NCI-H524 treated with DMSO at 0.1 percent for 48 hours (cell line): ENCODE measurements at places on chromosomes 6 and 20.
A peak's percentile ranks its signal among the peaks of the same experiment; 100 is the strongest.

GRCh38 chr6:168419569-168419968 lies 21.4 kb upstream of the SMOC2 start:
- DNase-seq, result no peak

- no peak for DNase-seq
These were observed 24.6 kb upstream of the SPTLC3 start for GRCh38 chr20:12984069-12984765.

GRCh38 chr6:149864578-149865535 lies 698 bp upstream of the LRP11 start:
- DNase-seq, result peak; percentile 61

DNA sequence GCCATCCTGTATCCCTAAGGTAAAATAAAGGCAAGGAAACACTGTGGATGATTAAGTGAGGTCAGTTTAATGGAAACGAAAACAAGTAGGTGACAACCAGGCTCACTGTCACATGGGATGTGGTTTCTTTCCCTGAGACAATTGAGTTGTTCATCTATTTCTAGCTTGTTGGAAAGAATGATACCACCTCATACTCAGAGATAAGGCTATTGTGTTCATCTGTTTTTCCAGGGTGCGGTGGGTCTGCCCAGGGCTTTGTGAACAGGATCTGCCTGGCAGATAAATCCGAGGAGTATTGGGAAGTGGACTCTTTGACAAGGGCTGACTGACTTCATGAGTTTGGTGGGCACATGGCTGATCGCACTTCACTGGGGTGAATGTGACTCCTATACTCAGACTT lies 80.8 kb upstream of the TIAM2 start:
- DNase-seq, result no peak

- DNase-seq, result no peak
These were observed 612.5 kb downstream of the CDH26 start for GRCh38 chr20:60570481-60571277.

DNA sequence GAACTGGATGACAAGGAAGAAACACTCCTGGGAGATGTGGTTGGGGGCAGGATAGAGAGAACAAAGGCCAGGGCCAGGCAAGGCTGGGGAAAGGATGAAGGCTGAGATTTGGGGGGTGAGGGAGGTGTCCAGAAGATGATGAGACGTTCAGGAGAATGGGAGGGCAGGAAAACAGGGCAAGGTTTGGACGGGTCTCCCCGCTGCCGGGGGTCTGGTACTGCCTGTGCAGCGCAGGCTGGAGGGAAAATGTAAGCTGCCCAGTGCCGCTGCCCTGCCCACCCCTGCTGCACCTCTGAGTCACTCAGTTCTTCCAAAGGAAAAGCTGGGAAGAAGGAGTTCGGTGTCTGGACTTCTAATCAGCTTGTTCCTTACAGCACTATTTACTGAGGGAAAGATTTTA lies 130.9 kb downstream of the DTNBP1 start:
- DNase-seq, result no peak

- no peak for DNase-seq
These were observed 17.1 kb downstream of the NPEPL1 start for GRCh38 chr20:58709703-58710039.

GRCh38 chr6:150494241-150494640 lies 105.4 kb upstream of the PLEKHG1 start:
- no peak for DNase-seq

GRCh38 chr6:107941199-107941598 lies 16.8 kb downstream of the SEC63 start:
- no peak for DNase-seq

- no peak for DNase-seq
These were observed 149.7 kb downstream of the MTHFD1L start for GRCh38 chr6:151015101-151015700.

DNA sequence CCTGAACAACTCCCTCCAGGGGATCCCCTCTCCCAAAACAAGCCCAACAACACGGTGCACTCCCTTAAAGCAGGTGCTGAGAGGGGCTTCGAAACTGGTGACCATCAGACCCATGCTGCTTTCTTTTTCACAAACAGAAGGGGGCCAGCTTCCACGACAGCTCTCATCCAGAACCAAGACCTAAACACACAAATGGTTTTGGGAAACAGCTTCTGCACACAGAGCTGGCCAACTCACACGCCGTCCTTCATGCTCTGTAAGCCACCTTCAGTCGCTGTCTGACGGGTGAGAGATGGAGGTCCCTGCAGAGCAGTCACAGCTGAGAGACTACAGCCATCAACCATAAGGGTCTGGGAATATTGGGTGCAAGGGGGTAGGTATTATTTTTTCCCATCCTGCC lies 76.3 kb downstream of the ZMYND8 start:
- no peak for DNase-seq

- DNase-seq, result no peak
These were observed 2.1 kb downstream of the KIAA0319 start for GRCh38 chr6:24643920-24644319.

- no peak for DNase-seq
These were observed 7.8 kb upstream of the PLTP start for GRCh38 chr20:45919542-45920399.

DNA sequence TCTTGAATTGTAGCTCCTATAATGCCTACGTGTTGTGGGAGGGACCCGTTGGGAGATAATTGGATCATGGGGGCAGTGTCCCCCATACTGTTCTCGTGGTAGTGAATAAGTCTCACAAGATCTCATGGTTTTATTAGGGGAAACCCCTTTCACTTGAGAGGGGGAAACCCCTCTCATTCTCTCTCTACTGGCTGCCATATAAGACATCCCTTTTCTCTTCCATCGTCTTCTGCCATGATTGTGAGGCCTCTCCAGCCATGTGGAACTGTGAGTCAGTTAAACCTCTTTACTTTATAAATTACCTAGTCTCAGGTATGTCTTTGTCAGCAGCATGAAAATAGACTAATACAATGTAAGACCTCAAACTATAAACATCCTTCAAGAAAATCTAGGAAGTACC lies 23.1 kb downstream of the PAQR8 start:
- no peak for DNase-seq

- DNase-seq, result no peak
These were observed 14.7 kb downstream of the MUCL3 start for GRCh38 chr6:30955367-30956042.

- DNase-seq, result no peak
These were observed 25.0 kb downstream of the KCNK15 start for GRCh38 chr20:44770484-44771171.

DNA sequence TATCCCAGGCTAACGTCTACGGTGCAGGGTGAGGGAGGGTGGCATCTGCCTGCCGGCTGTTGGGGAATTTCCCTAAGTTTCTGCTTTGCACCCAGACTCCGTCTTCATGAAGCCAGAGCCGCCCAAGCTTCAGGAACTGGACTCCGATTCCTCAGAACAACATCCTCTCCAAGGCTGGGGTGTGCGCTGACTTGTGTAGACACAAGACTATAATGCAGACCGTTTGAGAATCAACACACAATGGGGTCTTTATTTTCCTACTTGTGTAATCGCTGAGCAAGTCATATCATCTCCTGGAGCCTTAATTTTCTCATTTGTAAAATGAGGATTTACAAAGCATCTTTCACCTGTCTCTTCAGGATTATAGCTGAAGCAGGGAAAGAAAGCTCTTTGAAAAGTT lies 160.5 kb upstream of the AGPAT4 start:
- no peak for DNase-seq

GRCh38 chr20:34538671-34539123 lies 19.8 kb upstream of the MAP1LC3A start:
- DNase-seq, result no peak

DNA sequence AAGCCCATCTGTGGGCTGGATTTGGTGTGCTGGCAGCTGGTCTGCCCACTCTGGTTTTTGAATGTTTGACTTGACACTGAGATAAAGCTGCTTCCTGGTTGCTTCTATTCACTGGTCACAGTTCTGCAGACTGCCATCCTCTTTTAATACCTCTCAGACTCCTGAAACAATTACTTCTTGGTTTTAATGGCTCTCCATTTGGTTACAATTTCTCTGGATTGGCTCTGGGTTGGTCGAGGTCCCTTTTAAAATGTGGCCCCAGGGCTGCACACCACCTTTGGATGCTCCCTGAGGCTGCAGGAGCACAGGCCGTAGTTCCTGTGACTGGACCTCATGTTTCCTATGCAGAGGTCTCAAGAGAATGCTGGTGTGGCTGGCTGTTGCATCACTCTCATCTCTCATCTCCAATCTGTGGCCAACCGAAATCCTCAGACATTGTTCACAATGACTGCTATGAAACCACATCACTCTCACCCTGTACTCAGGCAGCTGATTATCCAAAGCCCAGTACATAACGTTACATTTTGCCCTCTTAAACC lies 98.5 kb downstream of the INSM1 start:
- DNase-seq, result peak; percentile 51

- no peak for DNase-seq
These were observed 66.2 kb downstream of the ROS1 start for GRCh38 chr6:117359581-117359980.

DNA sequence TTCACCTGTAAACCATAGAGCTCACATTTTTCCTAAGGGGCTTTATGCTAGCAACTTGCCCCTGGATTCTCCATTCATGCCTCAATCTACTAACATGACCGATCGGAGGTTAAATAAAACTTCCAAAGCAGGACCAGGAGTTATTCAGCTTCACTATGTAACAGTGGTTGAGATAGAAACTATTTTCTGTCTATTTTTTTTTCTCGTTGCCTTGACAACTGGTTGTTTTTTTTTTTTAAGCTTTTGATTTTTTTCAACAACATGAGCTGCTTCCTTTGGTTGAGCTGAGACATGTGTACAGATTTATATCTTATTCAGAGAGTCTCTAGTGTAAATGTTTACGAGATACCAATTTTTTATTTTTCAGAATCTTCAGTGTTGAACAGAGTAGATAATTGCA lies 85.7 kb downstream of the SHLD1 start:
- DNase-seq, result no peak

GRCh38 chr6:168607272-168608112 lies 166.5 kb downstream of the SMOC2 start:
- peak; percentile 63 for DNase-seq
